Brain (organoid and tissue), 16 donors: ENCODE measurements at places on chromosomes 6 and 20.

GRCh38 chr6:97189767-97190166, 93.2 kb downstream of the MMS22L start:
- no peak for DNase-seq

DNA sequence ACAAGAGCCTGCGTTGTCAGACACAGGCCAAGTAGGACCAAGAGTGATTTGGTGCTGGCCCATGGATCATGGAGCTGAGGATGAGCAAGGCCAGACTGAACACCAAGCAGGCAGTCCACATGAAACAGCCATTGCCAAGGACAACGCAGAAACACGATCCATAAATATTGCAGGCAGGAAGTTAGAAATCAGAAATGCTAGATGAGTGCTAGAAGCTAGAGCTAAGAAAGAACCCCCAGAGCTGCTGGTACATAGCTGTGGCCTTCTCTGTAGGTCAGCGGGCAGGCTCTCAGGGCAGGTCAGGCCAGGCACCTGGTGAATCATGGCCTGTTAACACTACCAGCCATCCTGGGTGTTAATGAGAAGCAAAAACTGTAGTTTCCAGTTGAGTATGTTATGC, 119.7 kb downstream of the ALDH8A1 start:
- DNase-seq, result no peak

DNA sequence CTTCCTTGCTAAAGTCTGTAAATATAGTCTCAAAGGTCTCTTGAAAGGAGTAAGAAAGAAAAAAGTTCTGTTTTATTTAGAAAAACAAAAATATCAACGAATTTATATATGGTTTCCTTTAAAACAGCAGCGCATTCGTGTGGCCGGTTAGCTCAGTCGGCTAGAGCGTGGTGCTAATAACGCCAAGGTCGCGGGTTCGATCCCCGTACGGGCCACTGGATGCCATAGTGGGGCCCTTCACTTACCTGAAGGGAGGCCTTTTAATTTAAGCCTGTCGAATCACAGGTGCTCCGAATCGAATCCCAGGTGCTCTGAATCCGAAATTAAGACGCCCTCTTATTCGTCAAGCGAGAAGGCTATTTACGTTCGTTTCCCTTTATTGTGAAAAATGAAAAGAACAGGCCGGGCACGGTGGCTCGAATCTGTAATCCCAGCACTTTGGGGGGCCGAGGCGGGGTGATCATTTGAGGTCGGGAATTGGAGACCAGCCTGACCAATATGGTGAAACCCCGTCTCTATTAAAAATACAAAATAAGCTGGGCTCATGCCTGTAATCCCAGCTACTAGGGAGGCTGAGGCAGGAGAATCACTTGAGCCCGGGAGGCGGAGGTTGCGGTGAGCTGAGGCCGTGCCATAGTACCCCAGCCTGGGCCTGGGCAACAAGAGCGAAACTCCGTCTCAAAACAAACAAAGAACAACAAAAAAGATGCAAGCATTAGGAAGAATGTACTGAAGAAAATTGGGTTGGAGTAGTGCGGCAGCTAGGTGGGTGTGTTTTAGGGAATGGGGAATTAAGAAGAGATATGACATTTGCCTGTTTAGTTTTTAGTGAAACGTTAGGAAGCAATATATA, 195.8 kb upstream of the ZNF184 start:
- peak; percentile 64 for DNase-seq

DNA sequence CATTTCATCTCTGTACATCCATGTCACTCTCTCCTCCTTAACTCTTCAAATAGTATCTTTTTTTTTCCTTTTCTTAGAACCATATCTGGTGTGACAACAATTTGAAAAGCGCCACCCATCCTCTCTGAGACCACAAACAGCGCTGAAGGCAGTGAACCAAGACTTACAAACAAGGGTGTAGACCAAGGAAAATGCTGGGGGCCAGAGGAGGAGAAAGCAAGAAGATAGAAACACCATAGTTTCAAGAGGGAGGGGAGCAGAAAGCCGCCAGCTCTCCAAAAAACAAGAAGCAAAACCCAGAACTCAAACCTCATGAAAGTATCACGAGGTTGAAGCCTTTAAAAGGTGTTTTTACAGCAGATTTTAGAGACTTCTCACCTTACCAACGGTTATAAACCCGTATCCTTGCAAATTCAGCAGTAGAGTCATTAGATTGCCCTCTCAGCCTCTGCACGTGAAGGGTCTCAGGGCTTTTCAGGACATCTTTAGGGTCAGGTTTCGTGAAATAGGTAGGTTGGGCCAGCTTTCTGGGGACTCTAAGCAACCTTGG, 13.3 kb upstream of the RIPOR2 start:
- no peak for DNase-seq

DNA sequence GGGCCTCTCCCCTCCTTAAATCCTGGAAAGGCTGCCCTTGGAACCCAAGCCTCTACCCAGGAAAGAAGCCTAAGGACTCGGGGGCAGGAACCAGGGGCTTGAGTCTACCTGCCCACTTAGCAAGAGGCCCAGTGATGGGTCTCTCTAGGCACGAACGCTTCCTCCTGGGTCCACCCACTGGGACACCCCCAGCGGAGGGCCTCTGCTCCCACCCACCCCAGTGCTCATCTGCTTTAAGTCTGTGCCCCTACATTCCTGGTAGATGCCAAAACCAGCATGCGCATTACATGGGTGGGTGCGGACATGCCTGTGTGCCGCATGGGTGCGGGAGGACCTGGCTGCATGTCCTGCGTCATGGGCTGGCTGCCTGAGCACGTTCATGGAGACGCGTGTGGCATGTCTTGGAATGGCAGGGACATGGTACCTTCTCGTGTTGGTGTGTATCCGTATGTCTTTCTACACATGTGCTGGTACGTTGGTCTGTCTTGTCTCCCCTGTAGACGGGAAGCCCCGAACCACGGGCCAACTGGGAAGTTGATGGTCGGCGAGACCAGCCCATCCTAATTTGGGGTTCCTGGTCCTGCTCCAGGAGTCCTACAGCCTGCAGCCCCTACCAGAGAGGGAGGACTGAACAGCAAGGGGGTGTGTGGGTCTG, 29.3 kb downstream of the SNPH start:
- DNase-seq, result no peak

- no peak for DNase-seq
These were observed 87.3 kb downstream of the PPP1R14C start for GRCh38 chr6:150230164-150230561.

GRCh38 chr20:62952968-62953838, 694 bp downstream of the SLC17A9 start:
- no peak for DNase-seq

- no peak for DNase-seq
These were observed 65.4 kb upstream of the FBXL4 start for GRCh38 chr6:99013145-99013544.

- no peak for DNase-seq
These were observed 22.7 kb upstream of the ZNF184 start for GRCh38 chr6:27495386-27496135.

GRCh38 chr6:139391709-139392108, 17.3 kb upstream of the CITED2 start:
- no peak for DNase-seq

DNA sequence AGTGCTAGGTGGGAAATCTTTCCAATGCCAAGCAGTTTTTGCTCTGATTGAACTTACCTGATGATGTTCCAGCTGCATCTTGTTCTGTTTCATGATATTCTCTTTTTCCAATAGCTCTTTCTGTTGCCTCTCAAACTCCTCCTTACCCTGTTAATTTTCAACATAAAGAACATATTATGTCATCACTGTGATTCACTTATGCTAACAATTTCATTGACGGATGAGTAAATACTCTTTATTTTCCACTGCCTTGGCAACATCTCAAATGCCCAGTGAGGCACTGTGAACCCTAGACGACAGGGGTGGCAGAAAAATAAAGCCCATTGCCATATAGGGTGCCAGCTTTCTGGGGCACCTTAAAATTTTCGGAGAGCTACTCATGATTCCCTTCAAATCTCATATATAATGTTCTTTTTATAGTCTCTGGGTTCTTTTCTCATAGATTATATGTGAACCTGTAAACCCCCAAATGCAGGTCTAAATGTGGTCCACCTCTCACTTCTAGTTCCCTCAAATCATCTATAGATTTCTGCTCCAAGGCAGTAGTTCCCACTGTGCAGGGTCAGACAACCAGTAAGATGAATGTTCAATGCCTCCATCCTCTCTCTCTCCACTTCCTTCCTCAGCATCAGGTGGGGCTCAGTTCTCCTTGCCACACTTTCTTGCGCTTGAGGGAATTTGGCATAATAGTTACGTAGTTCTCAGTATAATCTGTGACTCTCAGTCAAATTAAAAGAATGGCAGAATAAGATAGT, 44.1 kb downstream of the NEDD9 start:
- no peak for DNase-seq

DNA sequence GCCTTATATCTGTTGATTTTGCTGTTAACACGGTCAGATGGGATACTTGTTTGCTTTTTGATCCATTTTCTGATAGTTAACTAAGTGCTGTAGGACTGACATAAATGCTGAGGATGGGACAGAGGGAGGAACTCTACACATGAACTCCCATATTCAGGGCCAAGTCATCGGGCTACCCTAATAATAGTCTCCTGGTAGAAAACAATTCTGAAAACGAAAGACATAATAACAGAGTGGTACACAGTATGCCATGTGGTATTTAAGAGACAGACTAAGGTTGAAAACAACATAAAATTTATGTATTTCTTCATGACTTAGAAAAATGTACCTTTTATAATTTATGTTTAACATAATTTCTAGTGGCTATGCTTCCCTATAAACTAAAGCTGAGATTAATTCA, 12.0 kb downstream of the ID4 start:
- no peak for DNase-seq

- no peak for DNase-seq
These were observed 13.2 kb upstream of the IRF4 start for GRCh38 chr6:378090-378957.

DNA sequence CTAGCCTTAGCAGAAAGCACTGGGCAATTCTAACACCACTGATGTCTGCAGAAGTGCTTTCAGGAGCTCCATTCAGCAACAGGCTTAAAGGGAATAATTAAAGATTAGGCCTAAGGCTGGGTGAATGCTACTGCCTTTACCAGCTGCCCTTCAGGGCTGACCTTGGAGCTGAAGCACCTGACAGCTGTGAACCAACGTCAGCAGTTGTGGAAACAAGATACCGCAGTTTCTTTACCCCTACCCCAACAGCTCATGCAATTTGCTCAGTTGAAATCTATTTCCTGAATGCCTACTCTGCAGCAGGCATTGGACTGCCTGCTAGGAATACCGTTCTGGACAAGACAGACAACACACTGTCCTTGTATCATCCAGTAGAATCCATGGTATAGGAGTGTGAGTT, 51.5 kb upstream of the ADTRP start:
- DNase-seq, result no peak

DNA sequence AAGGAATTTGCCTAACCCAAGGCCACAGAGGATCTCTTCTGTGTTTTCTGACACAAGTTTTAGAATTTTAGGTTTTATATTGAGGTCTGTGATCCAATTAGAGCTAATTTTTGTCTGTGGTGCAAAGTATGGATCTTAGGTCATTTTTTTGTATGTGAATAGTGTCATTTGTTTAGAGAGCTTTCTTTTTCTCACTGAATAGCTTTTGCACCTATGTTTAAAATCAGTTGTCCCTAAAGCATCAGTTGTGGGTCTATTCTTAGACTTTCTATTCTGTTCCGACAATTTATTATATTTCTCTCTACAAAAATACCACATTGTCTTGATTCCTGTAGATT, 341 bp upstream of the MCM9 start:
- DNase-seq, result no peak

DNA sequence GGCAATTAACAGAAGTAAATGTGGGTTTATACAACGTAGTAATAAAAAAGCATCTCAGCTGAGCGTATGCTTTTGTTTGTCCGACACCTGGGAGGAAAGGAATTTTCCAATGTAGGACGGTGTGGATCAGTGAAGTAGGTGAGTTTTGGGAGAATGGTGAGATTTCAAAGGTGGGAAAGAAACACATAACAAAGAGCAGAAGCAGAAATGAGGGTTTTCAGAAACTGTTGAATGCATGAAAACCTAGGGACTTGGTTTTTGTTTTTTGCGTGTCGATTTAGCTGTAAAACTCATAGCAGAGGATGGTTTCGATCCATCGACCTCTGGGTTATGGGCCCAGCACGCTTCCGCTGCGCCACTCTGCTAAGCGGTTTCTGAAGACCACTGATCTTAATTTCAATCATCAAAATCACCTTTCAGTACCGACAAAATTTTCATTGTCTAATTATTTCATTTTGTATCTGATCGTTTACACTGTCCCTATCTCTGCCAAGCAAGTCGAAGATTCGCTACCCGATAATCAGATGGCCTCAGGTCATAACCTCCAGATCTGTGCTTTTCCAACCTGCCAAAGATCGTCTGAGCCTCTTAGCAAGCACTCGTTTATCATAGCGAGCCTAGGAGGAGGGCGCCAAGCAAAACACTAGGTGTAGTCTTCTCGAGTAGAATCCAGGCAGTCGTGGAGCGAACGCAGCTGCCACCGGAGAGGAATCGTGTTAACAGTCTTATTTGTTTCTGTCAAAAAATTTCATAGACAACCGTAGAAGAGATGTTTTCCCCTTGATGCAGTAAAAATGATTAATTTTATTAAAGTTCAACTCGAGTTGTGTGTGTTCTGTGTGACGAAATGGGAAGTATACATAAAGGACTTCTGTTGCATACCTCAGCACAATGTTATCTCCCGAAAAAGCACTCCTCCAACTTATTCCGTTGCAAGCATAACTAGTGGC, 20.9 kb upstream of the POM121L2 start:
- DNase-seq, result peak; percentile 85

GRCh38 chr6:74969591-74970267, 236.1 kb downstream of the COL12A1 start:
- DNase-seq, result no peak

DNA sequence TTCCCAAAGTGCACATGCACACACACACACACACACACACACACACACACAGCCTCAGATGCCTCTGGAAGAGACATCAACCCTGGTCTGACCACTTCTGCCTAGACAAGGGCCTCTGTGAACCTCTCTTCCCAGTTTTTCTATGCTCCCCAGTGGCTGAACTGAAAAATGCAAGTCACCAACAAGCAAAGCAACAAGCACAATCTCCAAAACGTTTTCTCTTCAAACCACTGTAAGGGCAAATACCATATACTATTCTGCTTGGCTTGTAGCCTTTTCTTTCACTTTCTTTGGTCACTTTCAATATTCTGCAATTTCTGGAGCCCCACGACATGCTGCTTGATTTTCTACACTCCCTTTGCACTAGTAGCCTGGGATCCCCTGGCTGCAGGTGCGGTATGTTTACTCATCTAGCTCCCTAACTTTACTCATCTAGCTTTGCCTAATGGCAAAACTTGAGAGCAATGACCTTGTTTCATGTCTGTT, 121.4 kb upstream of the DST start:
- DNase-seq, result no peak

DNA sequence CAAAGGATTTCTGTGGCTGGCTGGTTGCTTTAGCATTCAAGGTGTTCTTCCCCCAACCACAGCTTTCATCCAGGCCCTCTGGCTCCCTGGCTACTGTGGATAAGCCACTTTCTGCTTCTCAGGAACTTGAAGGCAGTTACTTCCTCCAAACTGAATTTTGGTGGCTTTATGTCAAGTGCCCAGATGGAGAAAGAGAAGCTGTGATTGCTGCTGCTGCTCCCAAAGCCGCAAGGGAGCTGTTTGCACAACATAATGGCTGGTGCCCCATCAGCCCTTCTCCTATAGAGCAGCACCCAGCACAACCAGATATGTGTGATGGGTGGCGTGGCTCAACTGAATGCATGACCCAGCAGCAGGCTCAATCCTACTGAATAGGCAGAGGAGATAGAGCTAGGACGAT, 465.2 kb downstream of the MAFB start:
- DNase-seq, result peak; percentile 81

- DNase-seq, result no peak
These were observed 52.5 kb downstream of the NUDT3 start for GRCh38 chr6:34339971-34340370.

GRCh38 chr6:116779573-116780164, 14.2 kb upstream of the FAM162B start:
- peak; percentile 76 for DNase-seq

- no peak for DNase-seq
These were observed 212.7 kb upstream of the FOXA2 start for GRCh38 chr20:22797103-22797502.
